Activated naive CD4-positive, alpha-beta T cell treated with Interleukin-2 at 50 U/mL for 16 hours (primary cell): ENCODE measurements at places on chromosomes 11 and 22.

GRCh38 chr11:134423106-134423505 lies 11.1 kb upstream of the B3GAT1 start:
- no peak for DNase-seq

DNA sequence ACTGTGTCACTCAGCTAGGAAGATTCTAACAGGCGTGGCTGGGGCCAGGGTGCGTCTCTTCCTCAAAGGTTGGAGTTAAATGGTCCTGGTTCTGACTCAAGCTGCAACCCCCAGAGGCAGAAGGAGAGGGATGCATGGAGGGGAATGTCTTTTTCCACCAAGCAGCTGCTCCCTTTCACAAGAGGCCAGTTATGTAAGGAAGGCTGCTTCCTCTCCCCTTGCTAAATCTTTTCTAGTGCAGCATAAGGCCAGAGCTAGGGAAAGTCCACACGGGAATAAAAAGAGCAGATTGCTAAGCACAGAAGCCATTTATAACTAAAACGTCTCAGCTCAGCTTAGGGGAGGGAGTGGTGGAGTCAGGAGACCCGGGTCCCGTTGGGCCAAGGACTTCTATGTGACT lies 10.0 kb downstream of the PVALB start:
- DNase-seq: no peak

DNA sequence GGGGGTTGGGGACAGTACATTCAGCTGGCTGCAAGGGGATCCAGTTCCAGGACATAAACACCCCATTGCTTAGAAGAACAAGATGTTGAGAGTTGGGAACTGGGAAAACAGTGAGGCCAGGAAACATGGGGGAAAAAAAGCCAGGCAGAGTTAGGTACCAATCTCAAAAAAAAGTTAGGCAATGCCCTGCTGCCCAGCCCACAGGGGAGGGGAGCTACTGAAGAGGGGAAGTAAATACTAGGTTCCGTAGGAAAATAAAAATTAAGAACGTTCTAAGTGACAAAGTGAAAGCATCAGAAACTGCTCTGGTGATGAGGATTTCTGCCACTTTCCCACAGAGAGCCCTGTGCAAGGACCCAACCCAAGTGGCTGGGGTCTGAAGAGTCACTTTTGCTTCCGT lies 12.0 kb downstream of the SPTBN2 start:
- no peak for DNase-seq

- DNase-seq: no peak
These were observed 11.1 kb upstream of the CSF2RB start for GRCh38 chr22:36902143-36902926.

DNA sequence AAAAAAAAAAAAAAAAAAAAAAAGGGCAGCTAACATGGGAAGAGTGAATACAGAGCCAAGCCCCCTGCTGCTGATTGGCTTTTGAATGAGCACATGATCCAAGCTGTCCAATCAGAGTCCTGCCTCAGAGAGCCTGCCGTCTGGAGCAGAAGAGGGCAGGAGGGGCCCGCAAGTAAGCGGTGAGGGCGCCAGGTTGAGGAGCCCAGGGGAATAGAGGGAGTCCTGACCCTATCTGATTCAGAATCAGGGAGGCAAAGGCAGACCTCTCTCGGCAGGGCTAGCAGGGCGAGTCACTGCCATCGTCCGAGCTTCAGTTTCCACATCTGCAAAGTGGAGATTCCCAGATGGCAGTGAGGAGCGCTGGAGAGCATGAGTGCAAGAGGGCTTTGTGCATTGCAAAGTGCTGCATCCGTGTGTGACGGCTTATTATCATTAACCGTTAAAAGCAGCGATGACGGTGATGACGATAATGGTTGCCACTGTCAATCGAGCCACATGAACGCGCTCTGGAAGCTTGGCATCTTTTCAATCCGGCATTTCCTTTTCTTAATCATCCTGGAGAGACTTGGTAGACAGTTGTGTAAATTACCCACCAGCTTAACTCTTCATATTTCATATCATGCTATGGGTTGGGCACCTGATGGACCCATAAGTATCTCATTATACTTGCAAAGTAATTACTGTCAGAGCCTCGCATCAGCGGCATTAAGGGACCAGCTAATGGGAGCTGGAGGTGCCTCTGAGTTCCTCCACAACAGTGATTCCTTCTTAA lies 68.6 kb upstream of the ATXN10 start:
- DNase-seq: no peak
